ENCODE measurements at places on chromosomes 2 and 18.

DNA sequence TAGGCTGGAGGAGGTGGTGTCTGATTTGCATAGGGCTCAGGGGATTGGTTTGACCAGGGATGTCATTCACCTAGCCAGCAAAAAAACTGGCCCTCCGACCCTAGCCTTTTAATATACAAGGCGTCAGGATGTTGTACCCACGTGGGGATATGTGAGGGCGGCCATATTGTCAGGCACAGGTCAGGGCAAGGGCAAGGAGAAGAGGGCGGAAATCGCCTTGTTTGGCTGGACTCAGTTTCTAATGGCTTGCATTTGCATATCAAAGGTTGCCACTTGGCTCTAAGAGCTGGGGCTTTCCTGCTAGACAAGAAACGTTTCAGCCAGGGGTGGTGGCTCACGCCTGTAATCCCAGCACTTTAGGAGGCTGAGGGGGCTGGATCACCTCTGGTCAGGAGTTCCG, 24.9 kb upstream of the PDCL3 start:
- no peak for DNase-seq

DNA sequence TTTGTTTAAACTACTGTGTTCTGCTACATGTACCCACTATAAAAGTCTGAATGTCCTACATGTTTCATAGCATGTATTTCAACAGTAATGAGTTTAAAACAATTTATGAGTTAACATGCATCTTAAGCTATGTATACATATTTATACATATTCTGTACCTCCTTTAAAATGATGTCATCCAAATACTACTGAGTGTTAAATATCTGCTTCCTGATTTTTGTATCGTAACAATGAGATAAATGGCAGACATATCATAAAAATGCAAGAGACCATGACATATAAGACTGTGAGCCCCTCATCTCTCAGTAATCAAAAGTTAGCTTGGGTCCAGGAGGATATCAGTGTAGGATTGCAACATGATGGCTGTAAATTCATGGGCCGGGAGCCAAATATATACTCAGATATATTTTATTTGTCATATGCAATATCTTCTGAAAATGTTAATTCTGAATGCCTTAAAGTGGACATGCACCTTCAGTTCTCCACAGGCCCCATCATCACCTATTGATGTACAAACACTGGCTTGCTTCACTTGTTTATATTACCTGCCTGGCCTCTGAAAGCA, 3.6 kb downstream of the COL5A2 start:
- DNase-seq, result no peak

GRCh38 chr18:63309422-63309821, 10.1 kb downstream of the BCL2 start:
- no peak for DNase-seq

DNA sequence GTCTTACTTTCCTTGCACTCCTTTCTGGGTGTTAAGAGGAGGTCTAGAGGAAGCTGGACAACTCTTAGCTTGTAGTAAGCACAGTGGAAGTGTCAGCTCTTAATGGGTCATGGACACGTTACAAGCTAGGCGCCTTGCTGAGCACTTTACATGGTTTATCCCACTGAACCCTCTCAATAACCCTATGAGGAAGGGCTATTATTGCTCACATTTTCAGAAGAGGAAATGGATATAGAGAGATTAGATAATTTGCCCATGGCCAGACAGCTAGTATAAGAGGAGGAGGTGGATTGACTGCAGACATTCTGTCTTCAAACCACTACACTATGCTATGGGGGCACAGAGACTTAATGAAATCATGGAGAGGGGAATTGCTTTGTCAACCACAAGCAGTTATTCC, 8.3 kb upstream of the IL1RN start:
- DNase-seq, result no peak

DNA sequence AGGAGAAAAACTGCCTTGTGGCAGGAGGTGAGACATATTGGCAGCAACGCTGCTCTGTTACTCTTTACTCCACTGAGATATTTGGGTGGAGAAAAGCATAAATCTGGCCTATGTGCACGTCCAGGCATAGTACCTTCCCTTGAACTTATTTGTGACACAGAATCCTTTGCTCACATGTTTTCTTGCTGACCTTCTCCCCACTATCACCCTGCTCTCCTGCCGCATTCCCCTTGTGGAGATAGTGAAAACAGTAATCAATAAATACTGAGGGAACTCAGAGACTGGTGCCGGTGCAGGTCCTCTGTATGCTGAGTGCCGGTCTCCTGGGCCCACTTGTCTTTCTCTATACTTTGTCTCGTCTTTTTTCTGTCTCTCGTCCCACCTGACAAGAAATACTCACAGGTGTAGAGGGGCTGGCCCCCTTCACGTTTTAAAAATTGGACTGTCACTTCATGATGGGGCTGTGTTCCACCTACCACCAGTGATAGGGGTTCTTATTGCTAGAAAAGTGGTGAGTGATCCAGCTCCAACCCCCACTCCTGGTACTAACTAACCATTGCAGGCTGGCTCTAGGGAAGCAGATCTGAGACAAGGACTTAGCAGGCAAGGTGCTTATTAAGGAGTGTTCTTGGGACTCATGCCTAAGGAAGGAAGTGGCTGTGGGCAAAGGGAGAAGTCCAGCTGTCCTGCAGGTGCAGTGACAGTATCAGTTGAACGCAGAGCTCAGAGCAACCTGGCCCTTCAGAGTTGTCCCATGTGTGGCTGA, 51.7 kb downstream of the LONRF2 start:
- DNase-seq, result no peak

DNA sequence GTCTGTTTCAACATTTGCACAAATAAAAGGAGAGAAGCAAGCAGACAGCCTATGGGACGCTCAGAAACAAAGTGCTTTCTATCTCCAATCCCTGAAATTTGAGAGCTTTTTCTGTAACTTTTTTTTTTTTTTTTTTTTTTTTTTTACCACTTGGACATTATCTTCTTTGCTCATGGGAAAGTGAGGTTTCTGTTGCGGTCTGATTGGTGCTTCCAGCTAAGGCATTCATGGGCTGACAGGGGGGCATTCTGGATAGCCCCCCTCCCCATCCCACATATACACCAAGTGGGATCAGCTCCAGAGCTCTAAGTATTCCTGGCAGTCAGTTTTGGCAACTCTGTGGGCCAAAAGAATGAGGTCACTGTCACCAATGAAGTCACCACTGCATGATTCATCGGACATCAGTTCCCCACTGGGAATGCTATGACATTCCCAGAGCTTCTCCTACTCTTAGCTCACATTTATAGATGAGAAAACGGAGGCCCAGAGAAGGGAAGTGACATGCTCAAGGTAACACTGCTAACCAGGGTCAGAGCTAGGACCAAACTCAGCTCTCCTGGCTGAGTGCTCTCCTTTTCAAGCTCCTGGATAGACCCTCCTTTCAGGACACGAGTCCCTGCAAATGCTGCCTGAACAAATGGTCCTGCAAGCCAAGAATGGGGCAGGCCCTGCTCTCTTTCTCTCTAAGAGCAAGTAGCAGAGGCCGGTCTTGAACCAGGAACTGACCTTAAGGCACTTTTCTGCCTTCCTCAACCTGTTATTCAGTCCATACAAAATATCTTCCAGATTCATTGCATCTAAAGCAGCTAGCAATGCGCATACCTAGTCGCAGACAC, 61.3 kb downstream of the TMEM247 start:
- no peak for DNase-seq

All from NCI-H510A treated with DMSO at 0.1 percent for 48 hours (cell line).